ENCODE measurements at places on chromosomes 11 and 22.

DNA sequence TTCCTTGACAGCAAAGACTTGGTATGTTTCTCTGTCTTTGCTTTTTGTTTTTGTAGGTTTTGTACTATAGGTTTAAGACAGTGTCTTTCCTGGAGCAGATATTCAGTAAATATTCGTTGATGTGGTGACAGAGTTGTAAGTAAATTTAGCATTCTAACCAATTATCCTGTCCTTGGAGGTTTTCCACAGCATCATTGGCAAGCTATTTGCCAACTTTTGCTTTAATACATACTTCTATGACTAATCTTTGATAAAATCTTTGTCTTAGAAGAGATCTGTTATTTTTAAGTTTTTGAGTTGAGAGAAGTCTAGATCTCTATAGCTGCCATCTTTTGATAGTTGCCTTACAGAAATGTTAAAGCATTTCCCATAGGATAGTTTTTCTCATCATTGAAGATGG, 3.8 kb downstream of the USP47 start:
- no peak for DNase-seq

DNA sequence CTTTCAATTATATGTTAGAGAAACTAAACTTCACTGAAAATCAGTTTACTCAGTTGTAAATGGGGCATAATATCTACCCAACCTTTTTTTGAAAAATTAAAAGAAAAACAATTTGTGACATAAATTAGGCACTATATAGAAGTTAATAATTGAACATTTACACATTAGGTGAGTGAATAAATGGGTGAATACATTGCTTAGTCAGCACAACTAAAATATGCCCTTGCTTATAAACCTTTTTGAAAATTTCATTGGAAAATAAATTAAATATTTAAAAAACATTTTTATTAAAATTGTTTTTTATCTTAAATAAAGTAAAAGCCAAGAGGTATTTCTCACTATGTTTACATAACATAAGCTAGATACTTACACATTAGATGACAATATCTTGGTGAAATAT, 994.5 kb upstream of the TENM4 start:
- no peak for DNase-seq

DNA sequence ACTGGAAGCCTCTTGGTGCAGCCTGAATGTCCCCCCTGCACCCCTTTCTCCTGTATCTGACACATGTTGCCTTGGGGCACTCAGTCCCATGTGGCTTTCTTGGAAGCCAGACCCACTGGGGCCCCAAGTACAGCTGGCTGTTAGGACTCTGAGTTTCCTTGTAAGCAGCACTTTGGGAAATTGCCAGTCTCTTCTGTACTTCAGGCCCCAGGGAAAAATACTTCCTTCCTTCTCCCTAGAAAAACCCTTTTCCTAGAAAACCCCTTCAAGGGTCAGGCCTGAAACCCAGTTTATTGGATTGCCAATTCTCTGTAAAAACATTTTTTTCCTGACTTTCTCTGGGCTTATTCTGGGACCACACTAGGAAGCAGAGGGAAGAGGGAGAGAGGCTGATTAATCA, 360.3 kb downstream of the TENM4 start:
- DNase-seq, result no peak

- DNase-seq, result no peak
Measured at GRCh38 chr22:45911601-45912271, 65.2 kb downstream of the WNT7B start.

DNA sequence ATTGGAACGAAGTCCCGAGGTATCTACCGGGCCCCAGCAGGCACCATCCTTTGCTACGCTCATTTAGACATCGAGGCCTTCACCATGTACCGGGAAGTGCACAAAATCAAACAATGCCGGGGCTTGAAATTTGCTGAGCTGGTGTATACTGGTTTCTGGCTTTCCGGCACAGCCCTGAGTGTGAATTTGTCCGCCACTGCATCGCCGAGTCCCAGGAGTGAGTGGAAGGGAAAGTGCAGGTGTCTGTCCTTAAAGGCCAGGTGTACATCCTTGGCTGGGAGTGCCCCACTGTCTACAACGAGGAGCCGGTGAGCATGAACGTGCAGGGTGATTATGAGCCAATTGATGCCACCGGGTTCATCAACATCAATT, 158.8 kb upstream of the GUCY1A2 start:
- no peak for DNase-seq

GRCh38 chr11:75939992-75940391, 125.0 kb downstream of the UVRAG start:
- DNase-seq, result no peak

DNA sequence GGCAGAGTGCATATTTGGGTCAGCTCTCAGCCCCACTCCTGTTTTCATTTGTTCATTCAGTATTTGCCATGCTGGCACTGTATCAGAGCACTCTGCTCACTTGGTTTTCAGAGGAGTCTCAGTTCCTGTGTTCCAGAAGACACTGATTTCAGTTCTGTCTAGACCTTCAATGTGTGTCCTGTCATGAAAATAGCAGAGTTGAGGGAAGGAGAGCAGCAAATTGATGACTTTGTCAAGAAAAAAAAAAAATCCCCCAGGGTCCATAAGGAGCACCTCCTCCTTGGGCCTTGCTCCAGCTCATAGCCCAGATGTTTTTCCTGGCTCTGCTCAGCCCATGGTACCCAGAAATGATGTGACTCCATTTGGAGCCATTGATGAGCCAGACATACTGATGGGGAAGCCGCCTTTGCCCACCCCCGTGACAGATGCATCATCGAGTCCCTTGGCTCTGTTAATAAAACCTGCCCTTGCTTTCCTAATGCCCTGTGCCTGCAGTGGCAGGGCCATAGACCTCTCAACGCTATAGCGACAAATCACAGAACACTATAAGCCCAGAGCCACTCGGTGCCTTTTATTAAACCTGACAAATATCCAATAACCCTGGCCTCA, 107.0 kb downstream of the PKNOX2 start:
- no peak for DNase-seq

GRCh38 chr11:6755303-6755952, 16.3 kb downstream of the OR2AG2 start:
- peak; percentile 33 for DNase-seq
